ENCODE measurements at places on chromosomes 3 and 15. TPM values are rescaled to one million over a fixed set of nuclear protein-coding genes. Genes with fewer than 3 reads are reported as not detected.

Gene DHX36
- 17.3 TPM for polyA plus RNA-seq

Gene GOLGA6L25
- polyA plus RNA-seq = not detected

Gene OCA2
- polyA plus RNA-seq = not detected

Gene SNTN
- not detected for polyA plus RNA-seq

Gene ANKDD1A
- 0.14 TPM for polyA plus RNA-seq

Gene PLCH1
- polyA plus RNA-seq = not detected

Gene FANCD2OS
- polyA plus RNA-seq = 1.0 TPM

Gene SMCO1
- polyA plus RNA-seq = not detected
